ENCODE measurements at places on chromosomes 12 and 14. TPM values are rescaled to one million over a fixed set of nuclear protein-coding genes. Genes with fewer than 3 reads are reported as not detected.

Gene RIPK3
- 0.62 TPM for total RNA-seq

Gene IGF1
- total RNA-seq = 0.57 TPM

Gene INSM2
- total RNA-seq = 0.10 TPM

Gene ANO2
- 2.8 TPM for total RNA-seq

Gene CLEC6A
- not detected for total RNA-seq

Gene TUNAR
- total RNA-seq = 4.0 TPM

GRCh38 chr12:40145896-40146295, 40.0 kb upstream of the SLC2A13 start:
- H3K27me3 ChIP-seq = no peaks in the 10 kb centered on the region
- no peaks in the 10 kb centered on the region for H3K4me1 ChIP-seq
- no peak overlapping the region for H3K27ac ChIP-seq
- no peaks in the 10 kb centered on the region for H3K36me3 ChIP-seq
- DNase-seq = no peak
- no peak overlapping the region for H3K4me3 ChIP-seq

- H3K4me3 ChIP-seq = no peak overlapping the region
- no peaks in the 10 kb centered on the region for H3K4me1 ChIP-seq
- peak; percentile 17 for DNase-seq
- H3K27ac ChIP-seq = no peak overlapping the region
These were observed 345.6 kb downstream of the PAWR start for GRCh38 chr12:79344855-79345847.

DNA sequence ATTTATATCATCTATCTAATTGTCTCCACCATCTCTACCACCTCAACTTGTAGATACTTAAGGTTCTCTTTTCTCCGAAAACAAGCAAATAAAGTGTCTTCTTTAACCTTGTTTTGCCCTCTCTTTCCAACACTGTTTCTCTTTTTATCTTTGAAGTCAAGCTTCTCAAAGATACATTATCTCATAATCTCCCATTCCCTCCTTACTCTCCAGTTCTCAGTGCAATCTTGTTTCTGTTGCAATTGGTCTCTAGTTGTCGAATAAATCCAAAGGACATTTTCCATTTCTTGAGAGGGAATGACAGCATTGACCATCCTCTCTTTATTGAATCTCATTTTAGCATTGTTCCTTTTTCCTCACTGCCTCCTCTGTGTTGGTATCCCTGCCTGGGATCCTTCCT, 383.3 kb downstream of the SOX5 start:
- no peak for DNase-seq
- no peak overlapping the region for H3K4me3 ChIP-seq
- H3K4me1 ChIP-seq = no peaks in the 10 kb centered on the region

DNA sequence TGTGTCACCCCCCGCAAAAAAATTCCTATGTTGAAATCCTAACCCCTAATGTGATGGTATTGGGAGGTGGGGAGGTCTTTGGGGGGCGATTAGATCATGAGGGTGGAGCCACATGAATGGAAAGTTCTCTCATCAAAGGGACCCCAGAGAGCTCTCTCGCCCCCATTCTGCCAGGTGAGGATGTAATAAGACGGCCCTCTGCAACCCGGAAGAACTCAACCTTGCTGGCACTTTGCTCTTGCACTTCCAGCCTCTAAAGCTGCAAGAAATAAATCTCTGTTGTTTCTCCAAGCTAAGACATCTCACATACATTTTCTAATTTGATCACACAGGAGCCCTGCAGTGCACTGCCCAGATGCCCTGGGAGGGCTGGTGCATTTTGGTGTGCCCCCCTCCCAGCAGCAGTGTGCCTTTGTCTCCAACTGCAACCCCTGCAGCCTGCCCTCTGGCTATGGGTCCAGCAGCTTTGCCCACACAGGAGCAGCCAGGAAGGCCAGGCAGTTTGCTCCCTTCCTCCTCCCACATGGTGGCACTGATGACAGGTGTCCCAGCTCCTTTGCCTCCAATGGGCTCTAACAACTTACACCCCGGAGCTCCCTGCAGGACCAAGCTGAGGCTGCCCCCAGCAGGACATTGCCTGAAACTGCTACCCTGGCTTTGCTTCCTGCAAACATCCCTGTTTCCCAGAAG, 59.3 kb downstream of the C14orf132 start:
- H3K27ac ChIP-seq = no peak overlapping the region
- no peaks in the 10 kb centered on the region for H3K36me3 ChIP-seq
- H3K4me3 ChIP-seq = no peak overlapping the region
- no peaks in the 10 kb centered on the region for H3K27me3 ChIP-seq
- peaks cover 25% of the 10 kb centered on the region for H3K4me1 ChIP-seq

DNA sequence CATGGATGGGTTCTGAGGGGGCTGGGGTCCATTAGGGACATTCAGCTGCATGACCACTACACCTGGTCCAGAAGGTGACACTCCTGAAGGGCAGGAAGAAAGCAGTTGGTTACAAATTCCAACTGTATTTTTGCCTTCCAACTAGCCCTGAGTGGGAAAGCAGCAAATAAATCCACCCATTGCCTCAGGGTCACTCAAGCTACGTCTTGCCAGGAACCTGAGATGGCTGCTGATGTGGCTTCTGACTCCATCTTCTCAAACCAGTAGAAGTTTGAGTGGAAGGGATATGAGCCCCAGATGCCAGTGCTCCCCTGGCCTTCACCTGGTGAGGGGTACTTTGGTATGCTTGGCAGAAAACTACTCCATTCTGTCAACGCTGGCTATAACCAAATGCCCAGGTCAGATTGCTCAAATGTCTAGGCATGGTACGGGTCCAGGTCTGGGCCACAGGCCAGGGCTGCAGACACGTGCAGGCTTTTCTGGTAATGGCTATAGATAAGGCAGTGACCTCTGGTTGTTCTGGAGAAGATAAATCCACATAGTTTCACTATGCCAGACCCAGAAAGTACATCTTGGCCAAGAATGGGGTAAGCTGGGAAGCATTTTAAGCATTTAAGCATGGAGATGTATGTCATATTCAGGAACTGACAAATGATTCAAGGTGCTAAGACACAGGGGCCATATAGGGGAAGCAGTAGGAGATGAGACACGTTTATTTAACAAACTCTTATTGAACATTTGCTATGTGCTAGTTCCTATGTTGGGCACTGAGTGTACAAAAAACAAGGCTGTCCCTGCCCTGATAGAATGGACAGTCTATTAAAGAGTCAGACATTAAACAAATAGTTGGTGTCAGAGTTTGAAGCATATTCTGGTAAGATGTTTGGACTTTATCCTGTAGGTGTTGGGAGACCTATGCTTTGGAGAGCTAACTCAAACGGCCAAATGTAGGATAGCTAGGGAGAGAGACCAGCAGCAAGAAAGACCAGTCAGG, 8.3 kb upstream of the STAC3 start:
- H3K27ac ChIP-seq = no peak overlapping the region
- no peaks in the 10 kb centered on the region for H3K4me1 ChIP-seq
- peaks cover 13% of the 10 kb centered on the region for H3K36me3 ChIP-seq
- H3K4me3 ChIP-seq = no peak overlapping the region
- H3K27me3 ChIP-seq = no peaks in the 10 kb centered on the region

GRCh38 chr12:2794191-2794735, 507 bp upstream of the FKBP4 start:
- peak overlapping the region; percentile 72 for H3K4me3 ChIP-seq
- H3K27ac ChIP-seq = no peak overlapping the region
- H3K27me3 ChIP-seq = peaks cover 45% of the 10 kb centered on the region
- H3K36me3 ChIP-seq = peaks cover 19% of the 10 kb centered on the region

DNA sequence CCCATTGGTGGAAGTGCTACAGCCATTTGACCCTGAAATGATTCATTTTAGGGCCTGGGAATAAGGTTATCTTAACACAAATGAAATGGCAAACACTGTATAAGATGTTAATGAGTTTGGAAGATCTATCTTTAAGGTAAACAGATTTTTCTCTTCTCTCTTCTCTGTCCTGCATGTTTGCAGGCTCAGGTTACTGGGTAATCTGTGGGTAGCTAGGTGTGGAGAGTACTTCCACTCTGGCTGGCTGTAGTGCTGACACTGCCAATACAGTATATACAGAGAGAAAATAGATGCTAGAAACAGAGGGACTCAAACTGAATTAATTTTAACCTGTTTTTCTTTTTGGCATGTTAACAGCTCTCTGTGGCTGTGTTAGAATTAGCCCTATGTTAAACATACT, 84.6 kb downstream of the SLC38A6 start:
- H3K27me3 ChIP-seq = no peaks in the 10 kb centered on the region
- peaks cover 10% of the 10 kb centered on the region for H3K36me3 ChIP-seq
- no peak overlapping the region for H3K27ac ChIP-seq
- H3K4me3 ChIP-seq = no peak overlapping the region
- peaks cover 16% of the 10 kb centered on the region for H3K4me1 ChIP-seq

GRCh38 chr14:31716208-31716607, 155.0 kb downstream of the NUBPL start:
- no peak overlapping the region for H3K4me3 ChIP-seq
- no peaks in the 10 kb centered on the region for H3K27me3 ChIP-seq
- H3K27ac ChIP-seq = no peak overlapping the region

DNA sequence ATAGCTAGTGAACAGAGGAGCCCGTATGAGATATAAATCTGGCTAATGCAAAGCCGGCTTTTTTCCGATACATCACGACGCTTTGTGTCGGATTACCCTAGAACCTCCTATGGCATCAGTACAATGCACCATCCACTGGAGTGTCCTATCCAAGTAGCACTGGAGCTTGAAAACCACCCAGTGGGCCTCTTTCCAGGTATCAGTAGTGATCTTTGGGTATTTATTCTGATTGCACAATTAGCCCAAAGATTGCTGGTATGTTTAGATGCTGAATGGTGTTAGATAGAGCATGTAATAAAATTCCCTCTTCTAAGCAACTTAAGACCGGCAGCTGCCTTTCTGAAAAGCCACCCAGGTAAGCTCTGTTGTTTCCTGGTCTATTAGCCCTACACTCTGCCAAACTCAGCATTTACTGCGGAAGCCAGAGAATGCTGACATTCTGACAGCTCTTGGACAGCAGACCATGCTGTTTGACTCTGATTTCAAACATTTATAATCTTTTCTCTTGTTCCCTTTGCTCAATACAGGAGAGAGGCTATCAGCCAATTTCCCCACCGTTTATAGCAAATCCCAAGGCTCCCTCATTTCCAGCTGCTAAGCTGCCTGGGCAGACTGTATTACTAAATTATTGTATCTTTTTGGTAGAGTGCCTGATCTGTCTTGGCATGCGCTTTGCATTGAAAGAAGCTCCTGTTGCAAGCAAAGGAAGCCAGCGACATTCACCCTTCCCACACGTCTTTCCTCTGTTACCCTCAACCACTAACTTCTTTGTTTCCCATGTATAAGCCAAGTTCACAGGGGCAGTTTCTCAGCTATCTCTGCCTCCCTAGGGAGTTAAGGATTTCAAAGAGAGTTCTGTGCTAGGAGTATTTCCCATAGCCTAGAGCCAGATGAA, 388.3 kb upstream of the GARIN6 start:
- no peak overlapping the region for H3K27ac ChIP-seq
- H3K4me3 ChIP-seq = no peak overlapping the region
- H3K4me1 ChIP-seq = peaks cover 10% of the 10 kb centered on the region
- no peaks in the 10 kb centered on the region for H3K27me3 ChIP-seq
- no peak for DNase-seq

DNA sequence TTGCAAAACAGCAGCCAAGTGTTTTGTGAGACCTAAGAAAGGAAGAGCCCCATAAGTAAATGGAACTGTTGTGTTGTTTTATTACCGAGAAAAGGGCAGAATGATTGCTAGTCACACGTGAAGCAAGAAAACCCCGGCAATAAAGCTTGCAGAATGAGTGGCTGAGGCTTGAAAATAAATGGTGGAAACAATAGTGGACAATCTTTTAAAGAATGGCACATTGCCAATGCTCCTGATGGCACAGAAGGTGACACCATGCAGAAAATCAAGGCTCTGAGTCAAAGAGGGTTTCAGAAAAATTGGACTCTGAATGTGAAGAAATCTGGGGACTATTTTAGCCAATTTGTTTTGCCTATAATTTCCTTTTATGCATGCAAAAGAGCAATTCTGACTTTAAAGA, 4.0 kb upstream of the AQP2 start:
- H3K4me1 ChIP-seq = peaks cover 29% of the 10 kb centered on the region
- no peak overlapping the region for H3K27ac ChIP-seq
- peaks cover 37% of the 10 kb centered on the region for H3K27me3 ChIP-seq
- no peak for DNase-seq

DNA sequence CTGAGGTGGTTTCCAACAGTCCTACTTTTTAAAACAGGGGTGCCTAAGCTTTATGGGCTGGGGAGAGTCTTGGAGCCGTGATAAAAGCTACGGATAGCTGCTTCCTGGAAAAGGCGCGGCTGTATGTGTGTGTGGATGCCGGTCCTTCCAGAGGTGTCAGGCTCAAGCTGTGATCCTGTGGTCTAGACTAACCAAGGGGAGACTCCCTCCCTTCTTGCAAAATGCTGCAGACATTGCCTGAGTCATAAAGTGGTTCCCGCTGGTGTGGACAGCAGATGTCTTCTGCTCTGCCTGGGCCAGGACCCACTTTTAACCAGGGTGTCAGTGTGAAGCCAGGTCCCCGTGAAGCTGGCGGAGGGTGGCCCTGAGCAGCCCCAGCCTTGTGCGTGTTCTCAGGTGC, 37.8 kb downstream of the CCDC92 start:
- H3K36me3 ChIP-seq = peaks cover 26% of the 10 kb centered on the region
- no peak for DNase-seq
- H3K27me3 ChIP-seq = no peaks in the 10 kb centered on the region
- no peaks in the 10 kb centered on the region for H3K4me1 ChIP-seq
- H3K27ac ChIP-seq = no peak overlapping the region

- H3K27ac ChIP-seq = no peak overlapping the region
- H3K4me1 ChIP-seq = peaks cover 2% of the 10 kb centered on the region
- no peak for DNase-seq
- H3K36me3 ChIP-seq = no peaks in the 10 kb centered on the region
These were observed 40.4 kb downstream of the KICS2 start for GRCh38 chr12:64181430-64182291.

GRCh38 chr12:2783936-2784600, 10.7 kb upstream of the FKBP4 start:
- no peak overlapping the region for H3K4me3 ChIP-seq
- peak; percentile 59 for DNase-seq
- peaks cover 68% of the 10 kb centered on the region for H3K27me3 ChIP-seq
- H3K36me3 ChIP-seq = no peaks in the 10 kb centered on the region
- peaks cover 18% of the 10 kb centered on the region for H3K4me1 ChIP-seq

- peaks cover 3% of the 10 kb centered on the region for H3K27me3 ChIP-seq
- no peak overlapping the region for H3K4me3 ChIP-seq
- H3K36me3 ChIP-seq = no peaks in the 10 kb centered on the region
- DNase-seq = no peak
- H3K4me1 ChIP-seq = peaks cover 3% of the 10 kb centered on the region
- H3K27ac ChIP-seq = no peak overlapping the region
These were observed 861 bp downstream of the IL26 start for GRCh38 chr12:68224613-68225285.

GRCh38 chr14:50225974-50226297, 5.4 kb downstream of the SOS2 start:
- peaks cover 33% of the 10 kb centered on the region for H3K4me1 ChIP-seq
- no peak overlapping the region for H3K4me3 ChIP-seq
- H3K36me3 ChIP-seq = peaks cover 16% of the 10 kb centered on the region
- H3K27ac ChIP-seq = no peak overlapping the region
- no peak for DNase-seq
- no peaks in the 10 kb centered on the region for H3K27me3 ChIP-seq

- no peaks in the 10 kb centered on the region for H3K27me3 ChIP-seq
- no peak overlapping the region for H3K27ac ChIP-seq
- no peak overlapping the region for H3K4me3 ChIP-seq
- H3K36me3 ChIP-seq = no peaks in the 10 kb centered on the region
These were observed 401.4 kb downstream of the PCNX1 start for GRCh38 chr14:71308671-71309070.

GRCh38 chr12:118427819-118428218, 51.5 kb downstream of the SUDS3 start:
- H3K36me3 ChIP-seq = no peaks in the 10 kb centered on the region
- peaks cover 1% of the 10 kb centered on the region for H3K4me1 ChIP-seq
- H3K27me3 ChIP-seq = peaks cover 3% of the 10 kb centered on the region
- H3K27ac ChIP-seq = no peak overlapping the region

- H3K36me3 ChIP-seq = no peaks in the 10 kb centered on the region
- no peak overlapping the region for H3K27ac ChIP-seq
- peaks cover 15% of the 10 kb centered on the region for H3K27me3 ChIP-seq
- H3K4me3 ChIP-seq = no peak overlapping the region
- H3K4me1 ChIP-seq = no peaks in the 10 kb centered on the region
- DNase-seq = no peak
These were observed 118.6 kb downstream of the DICER1 start for GRCh38 chr14:95038521-95039250.

All from progenitor cell of endocrine pancreas (in vitro differentiated cells).